Activated T-cell treated with anti-CD3 and anti-CD28 coated beads, Interleukin-2, amount 50 U/mL, for 72 hours (primary cell): ENCODE measurements at places on chromosomes 6 and 20.
A peak's percentile ranks its signal among the peaks of the same experiment; 100 is the strongest.

DNA sequence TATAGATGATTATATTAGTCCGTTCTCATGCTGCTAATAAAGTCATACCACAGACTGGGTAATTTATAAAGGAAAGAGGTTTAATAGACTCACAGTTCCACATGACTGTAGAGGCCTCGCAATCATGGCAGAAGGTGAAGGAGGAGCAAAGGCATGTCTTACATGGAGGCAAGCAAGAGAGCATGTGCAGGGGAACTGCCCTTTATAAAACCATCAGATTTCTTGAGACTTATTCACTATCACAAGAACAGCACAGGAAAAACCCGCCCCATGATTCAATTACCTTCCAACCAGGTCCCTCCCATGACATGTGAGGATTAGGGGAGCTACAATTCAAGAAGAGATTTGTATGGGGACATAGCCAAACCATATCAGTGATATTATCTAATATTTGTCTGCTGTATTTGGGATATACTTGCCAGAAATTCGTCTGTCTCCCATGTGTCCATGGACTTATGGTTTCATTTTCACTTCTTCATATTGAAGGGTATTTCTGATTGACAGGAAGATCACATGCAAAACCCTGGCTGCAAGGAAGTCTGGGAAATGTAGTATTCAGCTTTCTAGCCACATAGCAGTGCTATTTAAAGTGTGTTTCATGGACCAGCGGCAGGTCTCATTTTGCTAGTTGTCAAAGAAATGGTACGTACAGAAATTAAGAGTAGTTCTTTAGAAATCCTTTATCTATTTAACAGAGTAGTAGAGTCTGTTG, 50.5 kb upstream of the PAK5 start:
- DNase-seq = no peak

DNA sequence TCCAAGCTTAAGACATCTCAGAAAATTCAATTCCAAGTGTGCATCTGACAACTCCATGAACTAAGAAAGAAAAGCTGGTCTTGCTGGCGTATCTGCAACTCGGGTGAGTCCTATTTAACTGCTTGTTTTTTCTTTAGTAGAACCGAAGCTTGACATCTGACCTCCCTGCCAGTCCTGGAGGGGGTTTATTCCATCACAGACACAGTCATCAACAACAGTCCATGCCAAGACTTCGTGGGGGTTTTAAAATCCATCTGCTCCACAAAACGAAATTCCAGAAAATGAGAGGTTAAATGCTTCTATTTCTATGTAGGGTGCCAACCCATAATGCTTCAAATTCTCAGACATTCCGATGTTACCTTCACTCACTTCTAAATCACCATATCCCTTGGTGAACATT, 133.9 kb downstream of the IPCEF1 start:
- no peak for DNase-seq

DNA sequence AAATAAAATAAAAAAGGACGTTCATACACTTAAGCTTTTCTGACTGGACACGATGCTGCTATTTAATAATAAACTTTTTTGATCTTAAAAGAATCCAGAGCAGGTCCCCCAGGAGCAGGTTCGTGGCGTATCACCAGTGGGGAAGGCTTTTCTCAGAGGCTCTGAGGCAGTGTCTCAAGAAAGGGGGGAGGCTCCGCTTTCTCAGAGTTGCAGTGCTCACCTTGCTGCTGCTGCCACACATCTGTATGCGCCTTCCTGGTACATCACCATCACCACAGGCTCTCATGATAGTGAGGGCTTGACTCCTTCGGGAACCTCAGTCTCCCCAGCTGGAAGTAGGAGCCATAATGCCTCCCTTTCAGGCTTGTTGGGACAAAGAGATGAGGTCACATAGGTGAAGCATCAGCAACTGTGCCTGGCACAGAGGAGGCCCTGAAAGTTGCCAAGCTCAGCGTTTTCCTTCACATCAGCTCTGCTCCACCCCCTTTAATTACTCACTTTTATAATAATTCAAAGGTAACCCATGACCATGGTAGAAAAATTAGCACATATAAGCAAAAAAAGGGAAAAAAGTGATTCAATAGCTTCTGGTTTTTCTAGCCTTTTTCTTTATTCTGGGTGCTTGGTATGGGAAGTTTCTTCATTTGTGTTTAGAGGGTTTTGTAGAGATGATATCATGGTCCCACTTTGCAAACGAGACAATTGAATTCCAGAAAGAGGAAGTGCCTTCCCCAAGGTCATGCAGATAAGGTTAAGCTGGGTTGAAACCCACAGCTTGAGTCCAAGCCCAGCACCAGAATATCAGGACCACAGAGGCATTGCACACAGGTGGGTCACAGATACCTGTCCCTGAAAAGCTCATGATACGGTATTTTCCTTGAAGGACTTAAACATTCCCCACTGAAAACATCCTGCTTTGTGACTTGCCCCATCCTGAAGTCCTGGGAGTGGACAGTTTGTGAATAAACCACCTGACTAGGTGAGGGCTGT, 24.5 kb downstream of the SRSF3 start:
- no peak for DNase-seq

DNA sequence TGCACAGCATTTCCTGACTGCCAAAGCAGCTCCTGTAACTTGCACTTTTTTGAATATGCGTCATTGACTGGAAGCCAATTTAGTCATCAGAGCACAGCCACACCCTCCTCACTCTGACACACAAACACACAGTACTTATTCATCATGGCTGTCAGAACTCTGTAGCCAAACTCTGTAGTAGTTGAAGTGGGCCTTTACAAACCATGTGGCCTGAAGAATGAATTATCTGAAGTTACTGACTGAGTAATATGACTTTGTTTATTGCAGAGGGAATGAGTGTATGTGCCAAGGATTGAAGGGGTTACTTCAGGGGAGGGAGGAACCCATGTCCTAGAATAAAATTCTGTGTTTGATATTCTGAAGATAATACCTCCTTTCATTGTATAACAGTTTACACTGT, 102.7 kb downstream of the FIG4 start:
- DNase-seq = peak; percentile 23

DNA sequence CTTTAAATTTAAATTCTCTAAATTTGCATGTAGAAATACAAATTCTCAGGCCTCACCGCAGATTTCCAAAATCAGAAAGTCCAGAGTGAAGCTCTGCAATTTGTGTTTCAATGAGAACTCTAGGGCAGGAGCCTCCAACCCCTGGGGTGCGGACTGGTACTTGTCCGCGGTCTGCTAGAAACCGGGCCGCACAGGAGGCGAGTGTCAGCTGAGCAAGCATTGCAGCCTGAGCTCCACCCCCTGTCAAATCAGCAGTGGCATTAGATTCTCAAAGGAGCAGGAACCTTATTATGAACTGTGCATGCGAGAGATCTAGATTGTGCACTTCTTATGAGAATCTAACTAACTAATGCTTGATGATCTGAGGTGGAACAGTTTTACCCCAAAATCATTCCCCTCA, 203.0 kb upstream of the PCSK2 start:
- DNase-seq = no peak

DNA sequence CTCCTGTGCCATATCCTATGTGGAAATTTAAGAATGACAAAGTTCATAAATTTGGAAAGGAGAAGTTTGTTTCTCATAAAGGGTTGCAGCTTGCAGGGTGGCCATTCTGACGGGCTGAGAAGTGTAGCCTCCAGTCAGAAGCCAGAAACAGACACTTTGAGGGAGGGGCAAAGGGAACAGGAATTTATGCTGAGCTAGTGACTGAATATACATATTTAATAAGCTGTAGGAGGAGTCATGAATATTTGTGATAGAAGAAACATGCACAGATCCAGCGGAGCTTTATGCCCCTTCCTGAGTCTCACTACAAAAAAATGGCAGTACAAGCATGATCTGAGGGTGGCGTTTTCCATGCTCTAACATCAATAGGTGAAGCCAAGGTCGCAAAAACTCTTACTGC, 798.3 kb downstream of the KIF16B start:
- DNase-seq = no peak

DNA sequence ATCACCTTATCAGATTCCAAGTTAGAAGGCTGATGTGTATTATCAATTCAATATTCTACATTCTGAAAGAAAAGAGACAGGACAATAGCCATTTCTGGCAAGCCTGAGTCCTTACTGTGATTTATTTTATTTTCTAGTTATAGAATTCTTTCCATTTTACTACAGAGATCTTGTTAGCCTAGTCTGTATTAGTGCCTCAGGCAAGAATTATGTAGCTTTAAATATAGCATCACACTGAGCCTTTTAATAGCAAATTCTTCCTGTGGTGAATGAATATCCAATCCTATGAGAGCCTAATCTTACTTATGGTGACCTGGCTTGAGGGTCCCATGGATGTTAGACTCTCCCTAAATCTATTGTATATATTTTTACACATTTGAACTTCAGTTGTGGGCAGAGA, 732.8 kb upstream of the CITED2 start:
- DNase-seq = no peak

DNA sequence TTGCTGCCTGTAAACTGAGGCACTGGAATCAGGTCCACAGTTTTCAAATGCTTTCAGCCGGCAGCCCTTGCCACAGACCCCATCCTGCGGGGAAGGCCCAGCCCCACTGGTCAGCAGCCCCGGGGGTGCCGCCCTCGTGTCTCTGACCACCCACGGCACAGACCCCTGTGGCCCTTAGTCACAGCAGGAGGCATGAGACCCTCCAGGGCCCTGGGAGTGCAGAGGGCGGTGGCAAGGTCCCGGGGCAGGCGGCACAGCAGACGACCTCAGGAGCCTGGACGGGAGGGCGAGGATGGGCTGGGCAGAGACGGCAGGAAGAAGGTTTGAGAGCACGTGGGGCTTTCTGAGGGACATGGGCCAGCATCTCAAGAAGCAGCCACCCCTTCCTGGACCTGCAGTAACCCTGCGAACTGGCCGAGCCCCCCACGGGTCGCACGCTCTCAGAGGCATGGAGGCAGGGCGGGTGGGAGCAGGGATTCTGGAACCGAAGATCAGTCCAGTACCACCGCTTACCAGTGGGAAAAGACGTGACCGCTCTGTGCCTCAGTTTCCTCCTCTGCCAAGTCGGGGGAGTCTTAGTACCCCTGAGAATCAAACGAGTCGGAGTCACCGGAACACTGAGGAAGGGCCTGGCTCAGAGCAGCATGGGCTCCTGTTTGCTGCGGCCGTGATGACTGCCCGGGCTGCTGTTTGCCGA, 140.7 kb downstream of the TAF4 start:
- DNase-seq = no peak

GRCh38 chr6:30317913-30318589, 8.7 kb upstream of the TRIM39 start:
- no peak for DNase-seq

DNA sequence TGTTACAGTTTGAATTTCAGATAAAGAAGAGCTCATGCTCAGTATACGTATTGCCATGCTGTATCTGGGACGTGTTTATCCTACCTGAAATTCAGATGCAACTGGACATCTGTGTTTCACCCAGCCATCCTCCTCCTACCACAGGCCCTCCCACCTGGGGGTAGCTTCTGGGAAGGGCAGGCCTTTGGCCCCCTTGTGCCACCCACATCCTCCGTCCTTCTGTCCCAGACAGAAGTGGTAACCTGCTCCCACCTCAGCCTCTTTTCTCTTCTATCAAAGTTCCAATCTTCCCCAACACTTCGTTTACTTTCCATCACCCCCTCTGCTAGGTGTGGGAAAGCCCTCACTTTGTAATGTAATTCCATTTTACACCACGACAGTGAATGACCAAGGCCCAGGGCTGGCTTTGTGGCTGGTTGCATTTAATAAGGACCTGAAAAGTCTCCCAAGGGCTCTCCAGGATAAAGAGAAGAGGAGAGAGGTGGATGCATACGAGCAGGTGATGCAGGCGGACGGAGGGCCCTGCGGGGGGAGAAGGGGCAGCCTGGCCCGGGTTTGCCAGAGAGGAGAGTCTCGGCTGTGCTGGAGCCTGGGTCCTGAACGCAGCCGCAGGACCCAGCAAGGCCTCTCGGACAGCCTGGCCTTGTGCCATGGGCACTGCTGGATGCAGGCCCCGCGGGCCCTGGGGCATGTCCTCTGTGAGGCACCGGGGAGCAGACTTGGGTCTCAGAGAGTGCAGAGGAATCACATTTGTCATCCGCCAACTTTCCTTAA, 98.4 kb downstream of the PSMB1 start:
- no peak for DNase-seq

DNA sequence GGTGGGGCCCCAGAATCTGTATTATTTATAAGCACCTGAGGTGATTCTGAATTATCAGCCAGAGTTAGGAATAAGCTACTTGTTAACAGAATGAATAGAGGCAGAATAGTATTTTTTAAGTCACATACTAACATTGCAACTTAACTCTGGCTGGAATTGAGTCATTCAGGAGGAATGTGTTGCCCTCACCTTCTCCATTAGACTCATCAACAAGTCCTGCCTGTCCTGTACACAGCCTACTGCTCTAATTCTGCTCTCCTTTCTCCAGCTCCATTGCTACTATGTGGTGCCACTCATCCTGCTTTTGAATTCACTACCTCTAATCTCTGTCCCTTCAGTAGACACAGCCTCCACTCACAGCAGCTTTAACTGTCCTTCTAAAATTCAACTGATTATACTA, 669.4 kb downstream of the DHX35 start:
- DNase-seq = no peak

DNA sequence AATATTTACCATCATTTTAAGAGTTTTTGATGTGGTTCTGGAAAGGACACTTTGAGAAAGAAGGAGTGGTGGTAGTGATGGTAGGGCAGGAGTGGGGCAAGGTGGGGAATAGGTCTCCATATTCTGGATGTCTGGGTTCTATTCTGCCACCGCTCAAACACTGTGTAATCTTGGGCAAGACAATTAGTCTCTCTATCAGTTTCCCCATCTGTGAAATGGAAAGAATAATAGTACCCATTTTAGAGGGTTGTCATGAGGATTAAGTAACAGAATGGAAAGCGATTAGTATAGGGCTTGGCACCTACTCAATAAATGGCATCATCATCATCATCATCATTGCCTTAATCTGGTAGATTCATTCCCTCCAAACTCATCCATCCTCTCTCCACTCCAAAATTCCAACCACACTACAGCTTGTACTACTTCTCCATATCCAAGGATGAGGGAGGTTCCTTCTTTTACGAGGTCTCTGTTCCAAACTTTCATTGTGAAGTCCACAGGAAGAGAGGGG, 982 bp upstream of the GGT7 start:
- DNase-seq = no peak

GRCh38 chr6:151497905-151498304, 4.1 kb downstream of the CCDC170 start:
- no peak for DNase-seq

DNA sequence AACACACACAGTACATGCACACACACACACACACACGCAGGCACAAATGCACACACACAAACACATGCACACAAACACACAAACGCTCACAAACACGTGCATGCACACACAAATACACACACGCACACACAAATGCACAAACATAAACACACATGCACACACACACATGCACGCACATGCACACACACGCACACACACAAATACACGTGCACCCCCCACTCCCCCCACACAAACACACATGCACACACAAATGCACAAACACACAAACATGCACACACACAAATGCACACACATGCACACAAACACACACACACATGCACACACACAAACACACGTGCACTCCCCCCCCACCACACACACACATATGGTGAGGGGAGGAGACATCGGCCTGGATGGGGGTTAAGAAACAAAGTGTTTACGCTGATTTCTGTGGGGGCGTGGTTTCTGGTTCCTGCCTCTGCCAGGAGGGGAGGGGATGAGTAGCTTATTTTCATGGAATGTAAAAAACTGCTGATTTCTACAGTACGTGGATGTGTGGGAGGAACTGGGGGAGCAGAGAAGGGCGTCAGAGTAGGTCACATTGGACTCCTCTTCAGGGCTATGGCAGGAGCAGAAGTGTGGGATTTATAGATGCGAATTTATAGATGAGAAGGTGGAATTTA, 607.2 kb downstream of the QKI start:
- DNase-seq = no peak
